T-helper 9 cell (primary cell): ENCODE measurements at places on chromosomes 1 and 21.

DNA sequence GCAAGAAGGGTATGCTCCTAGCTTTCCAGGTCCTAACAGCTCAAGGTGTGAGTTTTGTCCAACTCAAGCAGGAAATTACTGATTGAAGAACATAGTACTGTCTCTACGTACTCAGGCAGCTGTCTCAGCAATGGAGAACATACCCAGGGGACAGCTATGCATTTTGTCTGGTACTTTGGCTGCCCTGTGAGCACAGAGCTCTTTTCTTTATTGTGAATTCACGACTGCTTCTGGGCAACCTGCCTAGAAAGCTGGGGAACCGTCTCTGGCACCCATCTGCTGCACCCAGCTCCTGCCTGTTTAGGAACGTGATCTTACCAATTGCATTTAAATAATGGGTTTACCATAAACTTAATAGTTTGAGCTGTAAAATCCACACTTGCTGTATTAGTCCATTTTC is 258.1 kb downstream of the HHAT start:
- no peak for DNase-seq

- no peak for DNase-seq
These were observed 45.8 kb downstream of the COLGALT2 start for GRCh38 chr1:183991756-183992155.

GRCh38 chr1:167456926-167457325 is 61.4 kb downstream of the CD247 start:
- no peak for DNase-seq

- DNase-seq, result no peak
These were observed 86.1 kb downstream of the FASLG start for GRCh38 chr1:172745014-172745413.

- no peak for DNase-seq
These were observed 67.9 kb downstream of the SLC44A5 start for GRCh38 chr1:75542818-75543570.
